ENCODE measurements at places on chromosomes 4 and X. TPM values are rescaled to one million over a fixed set of nuclear protein-coding genes. Genes with fewer than 3 reads are reported as not detected.

The IGSF1 gene
- not detected for total RNA-seq

The SPANXA1 gene
- total RNA-seq: not detected

The RHOH gene
- 645 TPM for total RNA-seq

The DCLK2 gene
- 0.12 TPM for total RNA-seq

DNA sequence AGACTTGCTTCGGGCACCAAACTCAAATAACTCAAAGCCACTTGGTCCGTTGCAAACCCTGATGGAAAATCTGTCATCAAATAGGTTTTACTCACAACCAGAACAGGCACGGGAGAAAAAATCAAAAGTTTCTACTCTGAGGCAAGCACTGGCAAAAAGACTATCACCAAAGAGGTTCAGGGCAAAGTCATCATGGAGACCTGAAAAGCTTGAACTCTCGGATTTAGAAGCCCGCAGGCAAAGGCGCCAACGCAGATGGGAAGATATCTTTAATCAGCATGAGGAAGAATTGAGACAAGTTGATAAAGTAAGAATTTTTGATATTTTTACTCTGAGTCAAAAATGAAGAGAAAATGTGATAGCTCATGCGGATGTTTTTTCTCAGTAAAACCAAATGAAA, 87.2 kb downstream of the NRK start:
- no peaks in the 10 kb centered on the region for H3K4me1 ChIP-seq
- H3K36me3 ChIP-seq: no peaks in the 10 kb centered on the region
- H3K27ac ChIP-seq: no peak overlapping the region

DNA sequence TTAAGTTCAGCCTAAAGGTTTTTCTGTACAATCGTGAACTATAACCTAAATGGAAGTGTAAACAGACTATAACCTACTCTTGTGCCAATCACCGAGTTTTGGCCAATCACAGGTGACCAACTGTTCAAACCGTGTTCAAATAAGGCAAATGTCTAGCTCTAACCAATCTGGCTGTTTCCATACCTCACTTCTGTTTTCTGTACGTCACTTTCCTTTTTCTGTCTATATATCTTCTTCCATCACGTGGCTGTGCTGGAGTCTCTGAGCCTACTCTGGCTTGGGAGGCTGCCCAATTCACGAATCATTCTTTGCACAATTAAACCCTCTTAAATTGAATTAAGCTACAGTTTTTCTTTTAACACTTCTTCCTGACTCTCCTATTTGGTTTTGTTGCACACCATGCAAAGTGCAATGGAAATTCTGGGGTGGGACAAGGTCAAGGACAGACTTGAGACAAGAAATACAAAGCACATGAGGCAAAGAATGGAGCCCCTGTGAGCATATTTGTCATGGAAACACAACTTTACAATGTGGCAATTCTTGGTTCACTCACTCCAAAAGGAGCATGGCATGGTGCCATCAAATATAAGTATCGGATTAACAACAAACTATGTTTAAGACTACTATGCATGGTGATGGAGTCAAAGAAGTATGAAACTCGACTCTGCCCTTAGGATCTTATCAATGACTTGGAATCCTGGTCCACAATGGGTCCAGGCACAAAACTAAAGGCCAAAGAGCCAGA, 115.7 kb upstream of the FAM9B start:
- H3K36me3 ChIP-seq: no peaks in the 10 kb centered on the region
- no peak for DNase-seq
- H3K4me3 ChIP-seq: no peak overlapping the region

- no peak overlapping the region for H3K4me3 ChIP-seq
- no peaks in the 10 kb centered on the region for H3K36me3 ChIP-seq
- no peaks in the 10 kb centered on the region for H3K4me1 ChIP-seq
- no peak for DNase-seq
- no peak overlapping the region for H3K27ac ChIP-seq
These were observed 254.2 kb downstream of the ADAMTS3 start for GRCh38 chr4:72314869-72315268.

DNA sequence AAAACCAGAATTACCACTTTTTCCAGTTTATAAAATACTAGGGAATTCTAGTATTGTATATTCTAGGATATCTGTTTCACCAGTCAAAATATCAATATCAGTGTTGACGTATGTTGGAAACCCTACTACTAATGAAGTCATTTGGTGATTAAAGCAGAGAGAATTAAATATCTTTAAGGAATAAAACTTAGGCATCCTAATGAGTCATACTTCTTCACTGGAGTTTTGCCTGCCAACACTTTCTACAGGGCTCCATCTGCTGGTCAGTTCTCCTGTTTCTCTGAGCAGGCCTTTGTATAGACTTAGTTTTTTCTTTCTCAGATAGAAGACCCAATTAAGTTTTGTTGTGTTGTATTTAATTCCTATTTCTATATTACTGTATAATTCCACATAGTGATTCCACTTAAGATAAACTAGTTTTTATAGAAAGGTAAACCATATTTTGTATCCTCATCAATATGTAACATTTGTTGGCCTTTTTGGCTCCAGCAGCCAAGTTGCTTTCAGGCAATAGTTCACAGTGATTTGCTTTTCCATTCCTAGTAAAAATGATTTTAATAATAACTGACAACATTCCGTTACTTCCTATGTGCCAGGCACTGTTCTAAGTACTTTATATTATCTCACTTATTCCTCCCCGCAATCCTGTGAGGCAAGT, 3.5 kb downstream of the AP1AR start:
- H3K27me3 ChIP-seq: no peaks in the 10 kb centered on the region
- peaks cover 20% of the 10 kb centered on the region for H3K4me1 ChIP-seq
- DNase-seq: peak; percentile 76
- no peak overlapping the region for H3K27ac ChIP-seq
- H3K4me3 ChIP-seq: no peak overlapping the region

DNA sequence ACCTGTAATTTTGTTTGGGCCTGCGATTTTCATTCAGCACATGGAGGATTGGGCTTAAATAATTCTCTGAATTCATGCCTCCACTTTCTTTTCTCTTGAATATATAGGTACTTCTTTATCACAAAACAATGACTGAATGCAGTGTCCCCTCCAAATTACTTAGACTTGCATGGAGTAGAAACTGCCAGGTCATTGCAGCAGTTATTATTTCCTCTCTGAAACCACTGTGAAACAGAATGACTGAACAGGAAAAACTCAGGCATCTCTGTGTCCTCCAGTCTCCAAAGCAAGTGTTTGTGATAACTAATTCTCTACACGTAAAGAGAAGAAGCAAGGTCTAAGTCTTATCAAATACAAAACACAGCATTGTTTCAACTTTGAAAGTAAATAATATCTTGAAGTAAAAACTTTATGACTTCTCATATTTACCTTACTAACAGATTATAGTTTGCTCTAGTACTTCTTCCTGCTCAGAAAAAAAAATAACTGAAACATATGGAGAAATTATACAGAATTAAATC, 144.5 kb upstream of the DIAPH2 start:
- DNase-seq: no peak
- no peaks in the 10 kb centered on the region for H3K36me3 ChIP-seq
- H3K4me1 ChIP-seq: no peaks in the 10 kb centered on the region
- no peak overlapping the region for H3K4me3 ChIP-seq

- H3K27me3 ChIP-seq: no peaks in the 10 kb centered on the region
- no peaks in the 10 kb centered on the region for H3K36me3 ChIP-seq
- DNase-seq: no peak
- H3K4me1 ChIP-seq: no peaks in the 10 kb centered on the region
- no peak overlapping the region for H3K27ac ChIP-seq
- no peak overlapping the region for H3K4me3 ChIP-seq
These were observed 20.4 kb upstream of the SH3KBP1 start for GRCh38 chrX:19907794-19908193.

DNA sequence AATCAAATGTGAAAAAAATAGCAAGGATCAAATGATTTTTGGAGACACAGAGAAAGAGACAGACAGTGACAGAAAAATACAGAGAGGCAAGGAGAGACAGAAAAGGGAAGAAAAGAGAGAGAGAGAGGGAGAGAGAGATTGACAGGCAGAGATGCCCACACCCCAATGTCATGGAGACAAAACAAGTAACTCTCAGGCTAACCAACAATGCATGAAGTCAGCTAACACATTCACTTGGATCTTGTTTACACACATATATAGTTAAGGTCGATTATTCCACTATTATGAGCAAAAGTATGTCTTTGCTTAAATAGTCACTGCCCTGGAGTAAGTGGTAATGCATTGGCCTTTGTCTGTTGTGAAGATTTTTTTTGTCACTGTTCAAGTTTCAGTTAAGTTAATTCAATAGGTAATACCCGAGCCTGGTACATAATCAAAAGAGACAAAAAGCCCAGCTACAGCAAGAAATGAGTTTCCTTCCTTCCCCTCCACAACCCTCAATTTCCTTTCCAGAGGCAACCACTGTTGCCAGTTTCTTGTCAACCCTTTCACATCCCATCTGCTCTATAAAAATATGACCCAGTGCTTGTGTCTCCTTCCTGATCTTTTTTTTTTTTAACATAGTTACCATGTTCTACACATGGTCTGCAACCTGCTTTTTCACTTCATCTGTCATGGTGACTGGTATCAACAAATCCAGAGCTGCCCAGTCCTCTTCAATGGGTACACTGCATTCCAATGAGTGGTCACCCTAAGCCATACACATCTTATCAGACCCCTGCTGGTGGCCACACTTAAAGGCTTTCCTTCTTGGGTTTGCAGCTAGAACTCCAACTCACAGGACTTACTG, 52.1 kb downstream of the PROM1 start:
- H3K4me3 ChIP-seq: no peak overlapping the region
- no peaks in the 10 kb centered on the region for H3K36me3 ChIP-seq
- no peak overlapping the region for H3K27ac ChIP-seq
- H3K4me1 ChIP-seq: no peaks in the 10 kb centered on the region
- DNase-seq: no peak

DNA sequence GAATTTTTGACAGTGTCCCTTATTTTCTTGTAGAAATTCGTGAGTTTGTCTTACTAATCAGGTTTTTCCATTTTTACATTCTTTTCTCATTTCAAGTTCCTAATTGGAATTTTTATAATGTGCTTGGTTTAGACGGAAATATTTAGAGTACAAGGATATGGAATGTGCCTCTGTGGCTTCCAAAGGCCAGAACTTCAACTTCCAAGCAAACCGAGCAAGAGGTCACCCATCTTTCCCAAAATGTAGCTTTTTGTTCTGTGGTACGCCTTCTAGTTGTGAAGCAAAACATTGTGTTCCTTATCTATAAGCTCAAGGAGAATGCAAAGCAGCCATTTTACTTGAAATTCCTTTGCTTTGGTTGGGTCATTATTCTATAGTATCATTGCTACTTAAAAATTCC, 212.8 kb upstream of the PACRGL start:
- DNase-seq: no peak
- no peaks in the 10 kb centered on the region for H3K36me3 ChIP-seq
- no peak overlapping the region for H3K27ac ChIP-seq
- H3K4me1 ChIP-seq: no peaks in the 10 kb centered on the region

DNA sequence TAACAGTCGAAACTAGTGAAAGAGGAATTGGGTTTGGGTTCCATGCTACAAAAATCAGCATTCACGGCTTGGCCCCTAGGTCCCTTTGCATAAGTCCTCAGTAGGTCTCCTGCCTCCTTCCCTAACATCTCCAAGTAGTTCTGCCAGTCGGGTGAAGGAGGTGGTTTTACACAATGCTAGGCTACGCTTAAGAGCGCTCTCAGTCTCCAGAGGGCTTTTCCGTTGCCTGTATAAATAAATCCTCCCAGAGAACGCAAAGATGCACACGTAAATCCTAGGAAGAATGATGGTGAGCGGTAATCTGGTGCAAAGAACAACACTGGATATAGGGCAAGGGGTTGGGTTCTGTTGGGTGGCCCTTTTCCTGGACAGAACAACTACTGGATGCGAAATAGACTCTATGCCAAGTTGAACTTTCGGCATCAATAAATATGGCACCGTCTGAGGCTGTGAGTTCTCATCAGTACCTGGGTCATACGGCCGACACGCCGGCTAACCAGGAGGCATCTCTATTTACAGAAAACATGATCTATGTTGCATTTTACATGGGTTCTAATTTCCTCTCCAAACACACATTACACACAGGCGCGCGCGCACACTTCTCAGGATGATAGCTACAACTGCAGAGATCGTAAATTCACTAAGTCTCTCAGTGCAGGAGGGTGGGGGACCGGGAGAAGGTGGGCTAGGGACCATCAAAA, 1.3 kb downstream of the CAMK2D start:
- peak overlapping the region; percentile 99 for H3K4me3 ChIP-seq
- peak overlapping the region; percentile 98 for H3K27ac ChIP-seq
- H3K27me3 ChIP-seq: no peaks in the 10 kb centered on the region
- H3K4me1 ChIP-seq: peaks cover 47% of the 10 kb centered on the region

DNA sequence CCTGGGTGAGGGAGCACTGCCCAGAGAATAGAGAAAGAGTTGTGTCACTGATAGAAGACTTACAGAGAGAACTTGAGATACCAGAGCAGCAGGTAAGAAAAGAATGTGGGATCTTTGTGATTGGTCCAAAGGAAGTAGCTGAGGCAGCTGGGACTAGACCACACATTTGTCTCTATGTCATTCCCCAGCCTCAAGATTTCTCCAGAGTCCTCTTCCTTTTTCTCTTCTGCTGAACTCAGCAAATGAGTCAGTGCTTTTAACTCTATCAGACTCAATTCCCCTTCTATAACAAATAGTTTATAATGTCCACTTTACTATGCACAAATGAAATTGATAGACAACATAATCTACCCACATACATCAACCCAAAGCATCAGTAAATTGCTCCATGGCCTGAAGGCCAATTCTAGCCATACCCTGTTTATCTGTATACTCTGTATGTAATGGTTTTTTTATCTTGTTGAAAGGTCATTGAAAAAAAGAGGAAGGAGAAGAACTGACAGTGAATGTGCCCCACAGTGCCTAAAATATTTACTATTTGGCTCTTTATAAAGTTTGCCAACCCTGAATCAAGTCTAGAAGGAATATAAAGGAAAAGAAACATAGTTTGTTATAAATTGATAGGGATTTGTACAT, 38.2 kb downstream of the ETDC start:
- H3K27ac ChIP-seq: no peak overlapping the region
- peaks cover 10% of the 10 kb centered on the region for H3K36me3 ChIP-seq
- no peak for DNase-seq
- no peak overlapping the region for H3K4me3 ChIP-seq
- H3K4me1 ChIP-seq: no peaks in the 10 kb centered on the region

- no peaks in the 10 kb centered on the region for H3K27me3 ChIP-seq
- no peaks in the 10 kb centered on the region for H3K4me1 ChIP-seq
- H3K4me3 ChIP-seq: no peak overlapping the region
- no peak for DNase-seq
These were observed 39.1 kb upstream of the BMP2K start for GRCh38 chr4:78737035-78737434.

DNA sequence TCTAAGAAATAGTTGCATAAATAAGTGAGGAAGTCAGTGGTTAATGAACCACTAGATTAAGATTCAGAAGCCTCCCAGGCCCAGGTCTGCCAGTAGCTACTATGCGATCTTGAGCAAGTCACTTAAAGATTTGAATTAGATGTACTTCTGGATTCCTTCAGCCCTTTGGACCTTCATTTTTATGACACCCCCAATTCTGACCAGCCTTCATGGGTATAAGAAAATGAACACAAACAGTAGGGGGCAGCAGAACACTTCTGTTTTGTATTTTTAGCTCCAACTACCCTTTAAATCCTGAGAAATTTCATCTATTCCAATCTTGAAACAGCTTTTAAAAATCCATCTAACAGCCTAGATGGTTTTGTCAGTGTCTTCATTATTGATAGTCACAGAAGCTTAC, 19.0 kb downstream of the TMEM47 start:
- H3K4me3 ChIP-seq: no peak overlapping the region
- H3K27ac ChIP-seq: no peak overlapping the region
- H3K36me3 ChIP-seq: no peaks in the 10 kb centered on the region
